ENCODE measurements at places on chromosomes 6 and 20.
A peak's percentile ranks its signal among the peaks of the same experiment; 100 is the strongest.

- no peak for DNase-seq
Measured at GRCh38 chr6:169160091-169160854, 93.4 kb downstream of the THBS2 start.

- peak; percentile 85 for DNase-seq
Measured at GRCh38 chr6:157756708-157757429, 66.2 kb upstream of the SNX9 start.

GRCh38 chr20:10476319-10476724 is 41.2 kb downstream of the SLX4IP start:
- DNase-seq, result peak; percentile 86

DNA sequence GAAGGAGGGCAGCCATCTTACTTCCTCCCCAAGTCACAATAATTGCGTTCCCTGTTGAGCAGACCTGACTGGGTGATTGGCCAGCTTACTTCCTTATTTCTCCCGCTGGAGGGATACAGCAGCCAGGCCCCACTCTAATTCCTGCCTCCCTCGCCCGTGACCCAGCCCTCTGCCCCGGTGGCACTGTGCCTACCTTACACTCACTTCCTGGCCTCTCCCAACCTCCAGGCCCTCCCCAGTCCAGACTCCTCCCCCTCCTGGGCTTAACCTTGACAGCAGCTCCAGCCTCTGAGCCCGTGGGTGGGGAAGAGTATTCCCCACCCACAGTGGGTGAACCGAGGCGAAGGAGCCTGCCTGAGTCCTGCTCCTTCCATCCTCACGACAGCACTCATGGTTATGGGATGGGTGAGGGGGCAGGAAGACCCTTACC is 3.0 kb downstream of the BAK1 start:
- peak; percentile 72 for DNase-seq

DNA sequence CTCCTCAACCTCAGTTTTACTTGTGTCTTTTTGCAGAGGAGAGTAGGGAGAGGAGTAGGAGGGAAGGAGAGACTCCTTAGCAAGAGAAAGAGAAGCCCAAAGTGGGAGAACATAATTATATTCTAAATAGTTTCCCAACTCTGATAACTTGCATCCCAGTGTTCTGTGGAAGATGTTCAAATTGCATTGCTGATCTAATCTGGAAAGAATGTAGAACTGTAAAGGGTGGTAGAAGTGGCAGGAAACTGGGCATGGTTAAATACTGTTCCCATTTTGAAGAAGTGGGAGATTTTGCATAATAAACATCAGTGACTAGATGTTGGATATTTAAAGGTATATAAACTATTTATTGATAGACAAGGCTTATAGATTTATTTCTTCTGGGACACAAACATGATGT is 42.6 kb upstream of the HMGN3 start:
- no peak for DNase-seq

DNA sequence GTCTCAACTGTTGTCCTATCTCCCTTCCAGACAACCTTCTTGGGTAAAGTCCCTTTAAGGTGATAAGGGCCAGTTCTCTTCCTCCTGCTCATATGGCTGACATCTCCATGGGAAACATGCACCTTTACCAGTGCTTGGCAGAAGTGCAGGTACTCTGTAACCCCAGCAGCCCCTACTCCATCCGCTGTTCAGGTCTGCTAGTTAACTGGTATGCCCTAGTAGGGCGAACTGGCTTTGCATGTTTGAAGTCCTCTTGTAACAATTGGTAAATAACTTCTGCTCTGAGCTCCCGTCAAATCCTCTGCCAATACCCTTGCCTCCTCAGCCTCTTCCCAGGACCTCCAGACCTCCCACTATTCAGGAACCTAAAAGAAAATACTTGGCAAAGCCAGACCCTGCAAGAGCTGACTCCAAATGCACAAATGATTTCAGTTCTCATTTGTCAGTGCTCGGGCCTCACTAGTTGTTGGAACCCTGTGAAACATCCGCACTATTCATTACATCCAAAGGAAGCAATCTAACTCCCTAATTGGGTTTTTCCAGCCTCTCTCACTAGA is 703.7 kb downstream of the MAFB start:
- no peak for DNase-seq

DNA sequence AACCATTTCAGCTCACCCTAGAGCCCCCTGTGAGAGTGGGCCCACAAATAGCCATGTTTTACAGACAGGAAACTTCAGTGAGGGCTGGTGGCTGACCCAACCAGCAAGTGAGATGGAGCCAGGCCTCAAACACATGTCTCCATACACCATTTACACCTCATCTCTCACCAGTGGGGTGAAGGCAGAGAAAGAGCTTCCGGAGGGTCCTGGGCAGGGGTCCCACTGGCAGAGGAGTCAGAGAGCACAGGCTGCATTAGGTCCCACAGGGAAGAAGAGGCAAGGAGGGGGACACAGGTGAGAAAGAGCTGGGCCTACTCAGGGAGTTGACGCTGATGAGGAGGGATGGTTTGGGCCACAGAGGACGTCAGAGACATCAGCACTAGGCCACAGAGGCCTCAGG is 172.6 kb downstream of the VEGFA start:
- DNase-seq, result no peak
